ENCODE measurements at places on chromosomes 5 and 9. TPM values are rescaled to one million over a fixed set of nuclear protein-coding genes. Genes with fewer than 3 reads are reported as not detected.

DNA sequence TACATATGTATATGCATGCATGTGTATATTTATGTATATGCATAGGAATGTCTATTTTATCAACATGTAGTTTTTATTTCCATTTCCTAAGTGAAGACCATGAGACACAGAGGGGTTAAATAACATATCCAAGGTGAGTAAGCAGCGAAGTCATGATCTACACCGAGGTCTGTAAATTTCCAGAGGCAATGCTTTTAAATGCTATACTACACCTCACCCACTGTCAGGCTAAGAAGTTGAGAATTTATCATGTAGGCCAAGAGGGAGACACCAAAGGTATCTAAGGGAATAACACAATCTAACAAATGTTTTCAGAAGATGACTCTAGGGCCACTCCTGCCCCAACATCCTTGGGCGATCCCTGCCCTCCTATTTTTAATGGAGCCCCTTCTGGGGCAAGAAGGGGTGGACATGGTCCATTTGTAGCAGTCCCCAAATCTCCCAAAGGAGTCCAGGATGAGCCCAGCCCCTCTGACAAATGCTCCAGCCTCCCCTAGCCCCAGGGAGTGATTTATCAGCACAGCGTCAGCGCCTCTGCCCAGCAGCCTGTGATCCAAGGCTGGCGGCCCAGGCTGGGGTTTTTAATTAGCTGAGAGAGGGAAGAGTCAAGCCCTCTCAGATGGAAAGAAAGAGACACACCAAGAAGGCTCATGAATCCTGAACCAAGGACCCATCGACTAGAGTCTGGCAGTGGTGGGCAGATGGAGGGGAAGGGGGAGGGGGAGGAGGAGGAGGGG, 339.9 kb downstream of the ASTN2 start:
- DNase-seq, result no peak

GRCh38 chr9:133380734-133381133, 4.6 kb downstream of the STKLD1 start:
- no peak for DNase-seq

DNA sequence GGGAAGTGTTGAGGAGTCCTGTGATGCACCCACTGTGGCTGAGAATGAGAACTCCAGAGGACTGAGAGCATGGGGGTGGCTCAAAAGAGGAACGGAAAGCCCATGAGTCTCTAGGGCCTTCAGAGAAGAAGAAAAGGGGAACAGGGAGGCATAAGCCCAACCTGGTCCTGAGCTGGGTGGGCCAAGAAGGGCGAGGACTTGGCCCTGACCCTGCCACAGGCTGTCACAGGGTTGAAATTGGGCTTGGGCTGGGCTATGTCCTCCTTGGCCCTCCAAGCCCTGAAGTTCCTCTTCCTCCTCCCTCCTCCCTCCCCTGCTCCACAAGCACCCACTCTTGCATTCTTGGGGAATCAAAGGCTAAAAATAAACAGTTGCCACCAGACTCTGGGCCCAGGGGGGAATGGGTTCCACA, 49.3 kb upstream of the PPARGC1B start:
- DNase-seq, result no peak

GRCh38 chr9:82574911-82575310, 488.0 kb downstream of the RASEF start:
- DNase-seq, result no peak

DNA sequence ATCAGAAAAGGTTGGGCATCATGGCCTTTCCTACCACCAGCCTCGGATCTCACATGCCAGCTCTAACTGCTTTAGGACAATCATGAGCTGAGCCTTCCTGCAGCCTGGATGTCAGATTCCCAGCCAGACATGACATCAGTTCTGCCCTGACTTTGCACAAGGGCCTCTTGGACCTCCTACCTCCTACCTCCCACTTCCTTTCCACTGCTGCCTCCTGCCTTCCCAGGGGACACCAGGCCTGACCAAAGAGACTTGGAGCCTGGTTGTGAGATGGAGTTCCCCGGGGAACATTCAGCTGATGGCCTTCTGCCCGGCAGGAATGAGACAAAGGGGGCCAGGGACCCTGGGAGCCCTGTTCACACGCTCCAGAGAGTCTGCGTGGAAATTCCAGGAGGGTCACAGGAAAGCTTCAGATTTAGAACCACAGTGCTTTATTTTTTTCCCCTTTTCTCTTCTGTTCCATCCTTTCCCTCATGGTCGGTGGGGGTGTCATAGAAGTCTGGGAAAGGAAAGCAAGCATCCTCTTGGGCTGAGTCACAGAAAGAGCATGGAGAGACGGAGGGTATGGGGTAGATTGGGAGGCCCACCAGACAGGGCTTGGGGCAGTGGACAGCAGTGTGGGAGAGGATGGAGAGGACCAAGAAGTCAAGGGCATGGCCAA, 35.4 kb upstream of the IL17B start:
- peak; percentile 31 for DNase-seq

- DNase-seq, result no peak
These were observed 511.6 kb upstream of the ZNF608 start for GRCh38 chr5:125257997-125258396.

GRCh38 chr9:404234-404633, 189.6 kb downstream of the DOCK8 start:
- no peak for DNase-seq

GRCh38 chr9:124776954-124777648, at the start of gene OLFML2A:
Gene OLFML2A, plus strand, starts transcription at chr9:124777133. Its CDS starts 138 bp downstream, at chr9:124777271.
- DNase-seq, result peak; percentile 37

- no peak for DNase-seq
These were observed 111.4 kb downstream of the CCDC192 start for GRCh38 chr5:127814588-127814973.

- no peak for DNase-seq
These were observed 69.6 kb upstream of the PTCH1 start for GRCh38 chr9:95586326-95586725.

GRCh38 chr5:146448783-146449519, 1.8 kb downstream of the TCERG1 start:
- DNase-seq, result no peak

GRCh38 chr5:142915813-142916424, 145.7 kb downstream of the ARHGAP26 start:
- peak; percentile 41 for DNase-seq

- no peak for DNase-seq
These were observed 136.9 kb downstream of the UGCG start for GRCh38 chr9:112033237-112034215.

DNA sequence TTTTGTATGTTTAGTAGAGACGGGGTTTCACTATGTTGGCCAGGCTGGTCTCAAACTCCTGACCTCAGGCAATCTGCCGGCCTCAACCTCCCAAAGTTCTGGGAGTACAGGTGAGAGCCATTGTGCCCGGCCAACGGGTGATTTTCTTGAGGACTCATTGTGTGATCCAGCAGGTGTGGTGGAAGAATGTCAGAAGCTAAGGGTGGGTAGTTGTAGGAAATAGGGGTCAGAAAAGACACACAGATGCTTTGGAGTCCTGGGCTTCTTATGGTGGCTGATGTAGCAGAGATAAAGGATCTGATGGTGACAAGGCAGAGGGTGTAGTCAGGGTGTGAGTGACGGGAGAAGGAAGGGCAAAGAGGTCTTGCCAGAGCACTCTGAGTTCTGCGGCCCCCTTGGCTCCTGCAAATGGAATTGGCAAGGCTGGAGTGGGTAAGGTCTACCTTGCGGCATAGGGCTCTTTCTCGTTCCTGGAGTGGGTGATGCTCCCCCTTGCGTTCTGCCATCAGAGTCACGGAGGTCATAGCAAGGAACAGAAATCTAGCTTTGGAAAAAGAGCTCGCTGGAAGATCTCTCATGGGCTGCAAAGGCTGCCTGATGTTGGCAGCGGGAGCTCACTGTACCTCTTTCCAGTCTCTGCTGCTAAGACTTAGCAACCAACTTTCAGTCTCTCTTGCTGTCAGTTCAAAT, 97.2 kb downstream of the SREK1 start:
- no peak for DNase-seq

DNA sequence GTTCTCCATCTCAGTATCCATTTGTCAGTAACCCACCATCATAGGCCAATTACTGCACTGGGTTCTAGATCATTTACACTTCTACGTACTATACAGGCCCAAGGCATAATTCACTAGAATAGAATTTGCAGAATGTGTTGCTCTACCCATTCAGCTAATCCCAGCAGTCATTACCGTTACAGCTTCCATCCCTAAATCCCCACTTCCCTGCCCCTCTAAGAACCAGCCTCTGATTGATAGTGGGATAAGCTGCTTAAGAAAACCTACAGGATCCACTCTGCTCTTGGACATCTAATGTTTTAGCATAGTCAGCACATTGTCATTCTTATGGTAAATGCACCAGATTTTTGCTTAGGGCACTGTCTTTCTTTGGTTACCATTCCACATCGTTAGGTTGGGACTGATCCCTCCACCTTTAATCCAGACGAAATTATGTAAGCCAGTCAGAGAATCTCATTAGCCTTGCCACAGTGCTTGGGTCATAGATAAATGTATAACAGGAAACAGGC, 39.3 kb upstream of the CHD1 start:
- no peak for DNase-seq

- DNase-seq, result peak; percentile 87
These were observed 17.9 kb downstream of the ZNF462 start for GRCh38 chr9:106880863-106881262.

DNA sequence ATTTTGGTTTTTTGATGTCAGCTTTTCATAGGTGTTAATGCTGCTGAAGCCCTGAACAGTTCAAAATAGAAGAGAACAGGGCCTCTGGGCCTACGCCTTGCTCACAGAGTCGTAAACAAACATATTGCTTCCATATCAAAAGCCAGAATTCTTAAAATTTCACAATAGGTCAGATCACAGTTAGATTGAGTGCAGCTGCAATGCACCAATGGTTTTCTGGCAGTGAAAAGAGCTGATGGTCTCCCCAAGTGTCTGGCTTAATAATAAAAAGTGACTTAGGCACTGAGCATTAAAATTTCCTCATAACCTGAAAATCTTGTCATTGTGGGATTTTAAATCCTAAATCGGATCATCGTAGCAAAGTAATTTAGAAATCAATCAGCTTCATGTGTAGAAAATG, 493.0 kb downstream of the CAAP1 start:
- DNase-seq, result no peak

DNA sequence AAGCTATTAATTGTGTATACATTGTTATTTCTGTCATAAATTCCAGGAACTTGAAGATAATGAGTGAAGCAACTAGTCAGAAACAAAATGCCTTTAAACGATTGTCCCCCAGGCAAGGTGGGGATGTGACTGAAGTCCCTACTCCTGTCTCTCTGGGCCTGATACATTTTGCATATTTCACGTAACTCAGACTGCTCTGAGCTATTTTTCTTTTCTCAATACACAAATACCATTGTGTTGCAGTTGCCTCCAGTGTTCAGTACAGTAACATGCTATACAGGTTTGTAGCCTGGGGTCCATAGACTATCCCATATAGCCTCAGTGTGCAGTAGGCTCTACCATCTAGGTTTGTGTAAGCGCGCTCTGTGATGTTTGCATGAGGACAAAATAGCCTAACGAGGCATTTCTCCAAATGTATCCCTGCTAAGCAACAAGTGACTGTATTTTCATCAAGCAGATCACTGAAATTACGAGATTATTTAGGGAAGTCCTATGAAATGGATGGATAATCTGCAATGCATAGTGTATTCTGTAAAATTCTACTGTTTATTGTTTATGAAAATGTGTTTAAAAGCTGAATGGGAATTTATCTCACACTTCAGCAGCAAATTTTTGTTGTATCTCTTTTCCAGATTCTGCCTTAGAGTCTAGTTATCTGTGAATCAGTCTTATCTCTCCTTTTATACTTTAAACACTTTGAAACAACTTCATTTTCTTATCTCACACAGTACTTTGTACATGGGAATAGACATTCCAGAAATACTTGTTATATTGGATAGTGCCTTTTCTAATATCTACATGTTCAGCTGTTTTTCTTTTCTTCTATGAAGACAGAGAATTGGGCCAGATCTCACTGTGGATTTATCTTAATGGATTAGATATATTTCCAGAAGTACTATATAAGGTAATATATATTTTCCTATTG, 150.5 kb downstream of the CD180 start:
- no peak for DNase-seq

- DNase-seq, result no peak
These were observed 130.7 kb upstream of the LHFPL2 start for GRCh38 chr5:78779262-78779661.

DNA sequence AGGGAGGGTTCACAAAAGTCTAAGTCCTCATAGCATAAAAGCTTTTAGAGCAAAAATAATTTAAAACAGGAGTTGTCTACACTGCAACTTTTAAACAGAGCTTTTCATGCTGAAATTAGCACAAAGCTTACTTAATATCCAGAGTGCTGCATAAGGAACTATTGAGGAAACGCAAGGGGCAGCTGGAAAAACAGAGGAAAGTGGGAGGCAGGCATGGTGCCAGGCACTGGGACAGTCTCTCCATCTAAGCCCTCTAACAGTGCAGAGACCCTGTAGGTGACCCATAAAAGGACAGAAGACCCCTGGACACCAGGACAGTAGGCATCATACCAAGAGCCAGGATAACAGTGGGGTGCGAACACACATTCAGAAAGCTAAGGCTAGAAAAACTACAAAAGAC, 49.3 kb downstream of the ADAMTS12 start:
- no peak for DNase-seq

DNA sequence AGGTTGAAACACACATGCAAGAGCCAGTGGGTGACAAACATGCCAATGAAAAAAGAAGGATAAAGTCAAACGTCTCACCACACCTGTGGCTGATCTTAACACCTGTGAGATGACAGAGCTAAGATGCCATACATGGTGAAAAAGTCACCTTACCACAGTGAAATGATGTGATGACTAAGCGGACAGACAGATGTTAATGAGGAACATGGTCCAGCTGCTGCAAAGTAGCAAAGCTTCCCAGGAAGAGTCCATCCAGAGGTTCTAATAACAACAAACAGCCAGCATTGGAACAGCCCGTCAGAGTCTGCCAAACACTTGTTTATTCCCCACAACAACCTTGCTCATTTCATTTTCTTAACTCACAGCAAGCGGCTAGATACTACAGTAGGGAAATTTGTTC, 1.9 kb downstream of the KIAA1191 start:
- peak; percentile 31 for DNase-seq

DNA sequence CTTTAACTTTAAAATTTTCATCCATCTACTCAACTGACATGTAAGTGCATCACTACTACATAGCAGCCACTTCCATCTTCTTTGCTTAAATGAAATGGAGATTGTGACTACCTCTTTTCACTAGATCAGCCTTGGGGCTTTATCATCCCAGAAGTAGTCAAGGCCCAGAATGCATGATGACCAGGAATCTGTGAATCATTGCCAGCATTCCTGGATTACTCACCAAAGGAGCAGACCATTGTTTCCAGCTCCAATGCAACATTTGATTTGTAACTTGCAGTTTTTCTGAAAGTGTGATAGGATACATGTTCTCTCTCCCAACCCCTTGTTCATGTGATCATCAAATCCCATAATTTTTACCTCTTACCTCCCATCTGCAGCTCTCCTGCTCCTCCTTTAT, 65.1 kb downstream of the PLPPR1 start:
- DNase-seq, result peak; percentile 13

GRCh38 chr5:73921741-73922140, 295.7 kb downstream of the ARHGEF28 start:
- DNase-seq, result no peak

NME5 gene
- not detected for total RNA-seq

PDE6A gene
- not detected for total RNA-seq

RNF183 gene
- not detected for total RNA-seq

CMBL gene
- total RNA-seq, result 23.3 TPM

CD74 gene
- not detected for total RNA-seq

PDZD2 gene
- total RNA-seq, result 0.13 TPM

NEK6 gene
- total RNA-seq, result 25.0 TPM

LIFR gene
- total RNA-seq, result 9.2 TPM

CTSV gene
- total RNA-seq, result 4.0 TPM
